ENCODE measurements at places on chromosomes 3 and 15.

GRCh38 chr3:128416578-128417211 lies 50.0 kb downstream of the DNAJB8 start:
- DNase-seq = no peak

DNA sequence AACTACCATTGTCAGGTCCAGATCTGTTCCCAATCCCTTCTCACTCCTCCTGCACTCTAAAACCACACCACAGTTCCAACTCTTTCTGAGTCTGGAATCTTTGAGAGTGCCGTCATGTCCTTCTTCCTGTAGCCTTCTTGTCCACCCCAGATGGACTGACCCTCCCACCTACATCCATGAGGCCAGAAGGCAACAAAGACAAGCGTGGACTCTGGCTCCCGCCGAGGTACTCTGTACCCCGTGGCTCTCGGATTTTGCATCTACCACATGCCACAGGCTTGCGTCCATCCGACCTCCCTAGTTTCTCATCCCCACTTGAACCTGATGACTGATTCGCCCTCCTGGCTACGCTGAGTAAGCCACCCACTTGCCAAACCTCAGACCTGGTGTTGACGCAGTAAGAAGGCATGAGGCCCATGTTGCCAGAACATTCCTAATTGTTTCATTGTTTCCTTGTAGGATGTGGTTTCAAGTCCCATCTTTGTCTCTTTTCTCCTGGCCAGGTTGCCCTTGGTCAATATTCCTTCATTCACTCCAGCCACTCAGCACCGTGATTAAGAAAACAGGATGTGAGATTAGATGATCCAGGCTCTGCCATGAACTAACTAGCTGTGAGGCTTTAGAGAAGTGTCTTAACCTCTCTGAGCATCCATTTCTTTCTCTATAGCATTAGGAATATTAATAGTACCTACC lies 1.1 kb upstream of the ZBTB38 start:
- no peak for DNase-seq

DNA sequence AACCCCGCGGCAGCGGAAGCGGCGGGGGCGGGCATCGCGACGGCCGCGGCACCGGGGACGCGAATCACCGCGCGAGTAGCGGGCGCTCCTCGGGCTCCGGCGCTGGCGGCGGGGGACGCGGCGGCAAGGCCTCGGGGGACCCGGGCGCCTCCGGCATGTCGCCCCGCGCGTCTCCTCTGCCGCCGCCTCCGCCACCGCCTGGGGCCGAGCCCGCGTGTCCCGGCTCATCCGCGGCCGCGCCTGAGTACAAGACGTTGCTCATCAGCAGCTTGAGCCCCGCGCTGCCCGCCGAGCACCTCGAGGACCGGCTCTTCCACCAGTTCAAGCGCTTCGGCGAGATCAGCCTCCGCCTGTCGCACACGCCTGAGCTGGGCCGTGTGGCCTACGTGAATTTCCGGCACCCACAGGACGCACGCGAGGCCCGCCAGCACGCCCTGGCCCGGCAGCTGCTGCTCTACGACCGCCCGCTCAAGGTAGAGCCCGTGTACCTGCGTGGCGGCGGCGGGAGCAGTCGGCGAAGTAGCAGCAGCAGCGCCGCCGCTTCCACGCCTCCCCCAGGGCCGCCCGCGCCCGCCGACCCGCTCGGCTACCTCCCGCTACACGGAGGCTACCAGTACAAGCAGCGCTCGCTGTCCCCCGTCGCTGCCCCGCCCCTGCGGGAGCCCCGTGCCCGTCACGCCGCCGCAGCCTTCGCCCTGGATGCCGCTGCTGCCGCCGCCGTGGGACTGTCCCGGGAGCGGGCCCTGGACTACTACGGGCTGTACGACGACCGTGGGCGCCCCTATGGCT lies 675 bp downstream of the RBM15B start:
- DNase-seq = peak; percentile 31

- no peak for DNase-seq
Measured at GRCh38 chr3:105006164-105006563, 360.5 kb upstream of the ALCAM start.

DNA sequence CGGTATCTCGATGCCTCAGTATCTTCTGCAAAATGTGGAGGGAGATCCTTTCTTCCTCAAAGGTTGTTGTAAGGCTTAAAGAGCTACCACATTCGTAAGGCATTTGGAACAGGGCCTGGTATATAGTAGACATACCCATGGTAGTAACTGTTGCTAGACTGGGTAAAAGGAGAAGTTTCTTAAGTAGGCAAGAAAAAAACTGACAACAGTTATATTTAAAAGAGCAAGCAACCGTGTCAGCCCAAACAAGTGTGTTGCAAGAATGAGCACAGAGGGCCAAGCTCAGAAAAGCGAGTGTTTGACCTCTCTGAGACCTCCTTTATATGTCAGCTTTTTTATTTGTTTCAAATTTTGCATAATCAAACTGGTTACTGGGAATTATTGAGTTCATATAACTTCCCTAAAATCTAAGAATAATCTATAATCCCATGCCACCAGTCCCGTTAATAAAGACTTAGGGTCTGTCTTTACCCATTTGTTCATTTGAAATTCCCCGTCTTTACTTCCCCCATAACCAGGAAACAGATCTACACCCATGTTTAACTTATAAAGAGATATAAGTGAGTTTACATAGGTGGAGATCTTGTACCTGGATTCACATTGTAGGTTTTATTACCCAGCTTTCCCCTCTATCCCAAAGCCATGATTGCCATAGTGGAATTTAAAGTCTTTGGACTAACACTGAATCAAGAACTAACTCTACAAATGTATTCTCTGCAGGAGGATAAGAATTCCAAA lies 7.3 kb downstream of the B3GNT5 start:
- DNase-seq = no peak

- no peak for DNase-seq
Measured at GRCh38 chr3:157444797-157445184, 8.1 kb downstream of the PTX3 start.
